ENCODE measurements at places on chromosomes 4 and X.

DNA sequence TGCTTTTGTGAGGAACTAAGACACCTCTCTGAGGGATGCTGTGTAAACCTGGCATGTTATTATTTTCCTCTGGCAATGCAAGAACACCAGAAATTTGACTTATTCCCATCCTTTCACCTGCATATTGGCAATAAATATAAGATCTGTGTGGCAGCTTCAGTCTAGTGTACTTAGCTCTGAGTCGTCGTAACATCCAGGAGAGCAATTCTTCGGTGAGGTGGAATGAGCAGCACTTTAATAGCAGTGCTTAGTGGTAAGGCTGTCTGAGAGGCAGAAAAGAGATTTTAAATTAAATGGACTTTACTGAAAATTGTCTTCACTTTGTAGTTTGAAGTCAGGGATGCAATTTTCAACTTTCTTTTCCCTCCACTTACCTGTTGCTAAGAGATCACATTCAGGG, 344.9 kb downstream of the PCDH7 start:
- DNase-seq: no peak

DNA sequence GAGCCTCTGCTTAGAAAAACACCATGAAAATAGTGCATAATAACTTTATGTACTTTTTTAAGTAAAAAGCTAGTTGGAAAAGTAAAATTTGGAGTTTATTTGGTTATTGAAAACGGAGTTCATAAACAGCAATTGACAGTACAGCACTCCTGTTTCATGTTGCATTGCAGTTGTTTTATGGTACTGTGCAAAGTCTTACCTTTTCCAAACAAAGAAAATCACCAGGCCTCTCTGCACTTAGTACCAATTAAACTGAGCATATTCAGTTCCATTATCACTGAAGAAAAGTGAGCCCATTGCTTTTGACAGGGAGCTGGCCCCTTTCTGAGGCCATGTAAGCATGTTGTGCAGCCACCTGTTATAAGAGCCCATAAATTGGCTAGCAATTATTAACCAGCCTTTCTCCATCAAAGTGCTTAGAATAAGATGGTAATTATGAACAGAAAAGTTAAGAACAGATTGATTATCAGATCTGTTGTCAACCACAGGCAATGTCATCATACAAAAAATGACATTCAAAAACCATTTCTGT, 376.6 kb upstream of the EMCN start:
- DNase-seq: no peak

DNA sequence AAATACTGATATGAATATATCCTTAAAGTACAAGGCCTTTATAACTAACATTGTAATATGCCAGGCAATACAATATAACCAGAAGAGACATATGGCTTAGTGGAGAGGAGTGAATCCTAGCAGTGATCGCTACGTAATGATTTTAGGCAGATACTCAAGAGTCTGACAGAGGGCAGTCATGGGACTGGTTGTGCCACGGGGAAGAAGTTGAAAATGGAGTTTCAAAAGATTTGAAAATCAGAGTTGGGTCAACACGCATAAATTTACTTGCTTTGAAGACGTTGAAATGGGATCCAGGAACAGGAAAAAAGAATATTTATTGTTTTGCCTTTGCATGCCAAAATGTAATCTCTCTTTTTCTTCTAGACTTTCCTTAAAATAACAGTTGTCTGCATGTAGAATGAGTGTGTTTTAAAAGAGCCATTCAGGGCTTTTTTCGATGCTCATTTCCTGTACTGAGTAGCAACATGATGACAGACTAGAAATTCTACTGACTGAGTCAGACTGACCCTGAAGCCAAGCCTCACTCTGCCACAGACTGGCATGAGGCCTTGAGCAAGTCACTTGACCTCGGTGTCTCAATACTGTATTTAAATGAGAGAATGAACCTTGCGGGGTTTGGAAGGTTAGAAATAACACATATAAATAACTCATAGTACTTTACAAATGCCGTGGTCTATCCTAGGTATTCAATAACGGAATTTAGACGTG, 8.1 kb upstream of the SMS start:
- no peak for DNase-seq

DNA sequence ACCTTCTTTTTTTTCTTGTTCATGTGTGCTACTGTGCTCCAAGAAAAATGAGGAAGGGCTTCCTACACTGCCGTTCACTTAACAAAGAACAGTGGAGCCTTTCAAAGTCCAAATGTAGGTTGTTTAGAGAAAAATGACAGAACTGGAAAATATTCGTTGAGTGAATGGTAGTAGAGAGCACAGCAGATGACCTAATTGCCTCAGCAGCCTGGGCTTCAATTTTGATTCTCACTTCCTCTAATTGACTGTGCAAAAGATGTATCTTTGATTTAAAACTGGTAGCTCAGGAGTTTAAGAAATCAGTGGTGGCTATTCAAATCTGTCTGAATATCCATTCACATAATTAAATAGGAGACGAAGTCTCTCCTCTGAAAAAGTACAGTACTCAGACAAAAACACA, 5.2 kb downstream of the NLGN4X start:
- DNase-seq: no peak

DNA sequence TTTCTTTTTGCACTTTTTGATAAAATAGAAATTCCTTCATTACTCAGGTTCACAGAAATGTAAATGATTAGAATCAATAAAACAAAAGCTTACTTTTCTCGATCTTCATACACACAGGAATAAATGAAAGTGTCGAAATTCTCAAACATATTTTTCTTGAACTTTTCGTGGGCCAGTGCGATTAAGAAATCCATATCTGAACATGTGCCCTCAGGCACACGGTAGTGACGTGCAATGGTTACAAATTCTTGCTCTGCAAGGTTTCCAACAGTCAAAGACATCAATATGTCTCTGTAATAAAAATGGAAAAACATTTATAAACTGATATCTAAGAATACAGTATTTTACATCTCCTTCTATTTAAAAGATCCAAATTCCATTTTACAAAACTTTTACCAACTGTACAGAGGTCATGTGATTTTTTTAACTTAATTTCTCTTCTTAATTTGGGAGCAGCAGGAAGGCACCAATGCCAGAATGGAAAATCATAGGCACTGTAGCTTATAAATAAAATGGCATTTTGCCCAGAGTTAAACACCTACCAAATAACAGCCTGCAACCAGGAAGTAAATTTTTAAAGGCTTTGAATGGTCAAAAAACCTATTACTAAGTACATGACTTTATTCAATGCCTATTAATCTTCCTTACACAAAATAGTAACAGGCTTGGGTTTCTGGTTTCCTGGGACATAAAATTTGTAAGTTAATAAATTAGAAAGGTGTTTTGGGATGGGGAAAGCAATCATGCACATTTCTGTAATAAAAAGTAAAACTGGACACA, 165.0 kb downstream of the EFHC2 start:
- DNase-seq: no peak

DNA sequence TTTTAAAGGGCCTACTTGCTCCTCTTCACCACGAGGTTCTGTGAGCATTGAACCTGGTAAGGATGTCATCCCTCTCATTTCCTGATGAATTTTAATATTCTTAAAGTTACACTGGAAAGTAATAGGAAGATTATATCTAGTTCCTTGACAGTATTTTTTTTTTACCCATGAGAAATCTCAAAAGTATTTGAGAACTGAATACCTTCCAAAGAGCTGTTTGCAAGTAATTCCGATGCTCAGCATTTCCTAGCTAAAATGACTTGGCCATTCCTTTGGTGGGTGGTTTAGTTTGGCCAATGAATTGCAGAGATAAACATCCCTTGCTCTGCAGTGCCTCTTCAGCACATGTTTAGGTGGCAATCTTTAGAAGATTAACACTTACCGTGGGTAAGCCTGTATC, 110.2 kb upstream of the WDR1 start:
- no peak for DNase-seq

DNA sequence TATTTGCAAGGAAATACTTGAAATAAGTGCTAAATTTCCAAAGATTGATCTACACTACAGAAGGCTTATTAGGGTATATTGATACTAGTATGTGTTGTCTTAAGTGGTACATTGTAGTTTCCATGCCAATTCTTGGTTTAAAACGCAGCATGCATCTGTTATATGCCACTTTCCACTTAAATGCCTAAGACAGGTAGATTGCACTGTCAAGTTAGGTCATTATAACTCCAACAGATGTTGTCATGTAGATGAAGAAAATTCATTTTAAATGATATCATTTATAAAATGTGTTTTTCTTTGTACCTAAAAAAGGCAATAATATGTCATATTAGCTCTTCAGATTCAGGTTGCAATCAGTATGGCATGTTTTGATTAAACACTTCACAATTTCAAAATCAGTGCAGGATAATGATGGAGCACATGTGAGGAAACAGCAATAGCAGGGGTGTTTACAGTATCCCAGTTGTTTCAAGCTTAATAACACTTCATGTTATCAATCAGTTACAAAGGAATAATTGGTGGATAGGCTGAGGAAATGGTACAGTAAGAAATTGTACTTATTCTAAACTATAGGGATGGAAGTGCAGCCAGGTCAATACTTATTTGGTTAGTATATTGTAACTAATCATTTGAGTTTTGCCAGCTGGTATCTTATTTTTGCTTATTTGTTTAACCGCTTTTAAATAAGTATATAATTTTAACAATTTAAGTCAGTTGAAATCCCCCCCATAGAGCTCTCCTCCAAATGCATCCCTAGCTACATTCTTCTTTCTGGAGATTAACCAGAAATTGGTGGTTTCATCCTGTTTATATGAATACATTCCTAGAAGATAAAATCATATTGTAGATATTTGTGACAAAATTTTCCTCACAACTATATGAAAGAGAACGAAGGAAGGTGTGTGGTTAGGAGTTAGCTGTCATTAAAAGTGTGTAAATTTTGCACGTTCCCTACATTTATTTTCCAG, 454.4 kb upstream of the ATOH1 start:
- no peak for DNase-seq

- no peak for DNase-seq
Measured at GRCh38 chr4:66439508-66439907, 769.2 kb upstream of the EPHA5 start.

Measured in stimulated activated CD8-positive, alpha-beta memory T cell treated with anti-CD3 and anti-CD28 coated beads, Interleukin-4, amount 100 ng/mL, for 1 hour (primary cell).